ENCODE measurements at places on chromosomes 13 and 19.
A peak's percentile ranks its signal among the peaks of the same experiment; 100 is the strongest.

DNA sequence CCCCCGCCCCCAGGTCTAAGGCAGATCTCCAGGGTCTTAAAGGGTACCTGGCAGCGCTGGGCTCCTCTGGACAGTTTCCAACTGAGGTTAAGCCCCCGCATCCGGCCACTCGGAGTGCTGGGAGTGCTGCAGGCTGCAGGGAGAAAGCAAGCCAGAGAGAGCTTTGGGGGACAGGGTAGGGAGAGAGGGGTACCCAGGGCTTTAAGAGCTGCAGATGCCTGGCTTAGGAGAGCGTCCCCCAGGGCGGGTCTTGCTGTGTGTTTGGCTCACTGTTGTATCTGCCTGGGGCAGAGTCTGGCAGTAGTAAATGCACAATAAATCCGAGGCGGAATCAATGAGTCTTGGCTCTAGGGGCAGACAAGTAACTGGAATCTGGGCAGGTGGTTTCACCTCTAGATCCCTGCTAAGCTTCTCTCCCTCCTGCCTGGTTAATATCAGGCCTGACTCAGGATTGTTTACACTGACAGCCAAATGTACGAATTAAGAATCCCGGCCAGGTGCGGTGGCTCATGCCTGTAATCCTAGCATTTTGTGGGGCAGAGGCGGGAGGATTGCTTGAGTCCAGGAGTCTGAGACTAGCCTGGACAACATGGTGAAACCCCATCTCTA, 798 bp upstream of the COX6B2 start:
- no peak for DNase-seq

- DNase-seq, result no peak
Measured at GRCh38 chr13:18959996-18960395, 221.6 kb downstream of the TUBA3C start.

GRCh38 chr19:5480427-5480836, 25.2 kb downstream of the ZNRF4 start:
- DNase-seq, result peak; percentile 19

DNA sequence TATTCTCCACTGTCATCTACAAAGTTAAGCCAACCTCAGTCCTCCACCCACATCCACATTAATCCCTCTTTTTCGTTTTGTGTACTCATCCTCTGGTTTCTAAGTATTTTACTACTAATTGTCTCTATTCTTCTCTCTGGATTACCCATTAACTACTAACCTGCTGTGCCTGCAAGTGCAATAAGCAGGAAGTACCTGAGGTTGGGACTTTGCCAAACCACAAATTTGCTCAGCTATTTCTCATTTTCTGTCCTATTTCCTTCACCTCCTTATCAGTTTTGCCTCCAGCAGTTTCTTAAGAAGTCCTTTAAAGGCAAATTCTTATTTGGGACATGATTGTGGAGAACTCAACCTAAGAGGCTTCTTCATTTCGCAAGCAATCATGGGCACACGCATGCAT, 1708.9 kb downstream of the SLITRK5 start:
- no peak for DNase-seq

- DNase-seq, result no peak
Measured at GRCh38 chr19:5150902-5151741, 182.2 kb downstream of the KDM4B start.

- DNase-seq, result no peak
Measured at GRCh38 chr13:91001371-91001770, 346.1 kb upstream of the MIR17HG start.

DNA sequence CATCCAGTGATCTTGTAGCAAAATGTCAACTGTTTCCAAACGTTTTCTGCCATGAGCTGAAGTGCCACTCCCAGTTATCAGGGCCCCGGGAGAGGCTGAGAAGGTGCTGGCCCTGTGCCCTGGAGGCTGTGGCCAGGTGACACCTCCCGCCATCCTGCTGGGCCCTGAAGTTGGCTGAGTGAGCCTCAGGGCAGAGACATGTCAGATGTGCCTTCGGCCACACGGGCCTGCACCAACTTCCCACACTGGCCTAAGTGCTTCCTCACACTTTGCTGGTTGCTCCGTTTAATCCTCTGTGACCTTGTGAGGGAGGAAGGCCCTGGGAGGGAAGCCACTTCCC, 4.8 kb downstream of the ADPRHL1 start:
- no peak for DNase-seq

- no peak for DNase-seq
Measured at GRCh38 chr13:100254002-100254401, 165.1 kb downstream of the PCCA start.

DNA sequence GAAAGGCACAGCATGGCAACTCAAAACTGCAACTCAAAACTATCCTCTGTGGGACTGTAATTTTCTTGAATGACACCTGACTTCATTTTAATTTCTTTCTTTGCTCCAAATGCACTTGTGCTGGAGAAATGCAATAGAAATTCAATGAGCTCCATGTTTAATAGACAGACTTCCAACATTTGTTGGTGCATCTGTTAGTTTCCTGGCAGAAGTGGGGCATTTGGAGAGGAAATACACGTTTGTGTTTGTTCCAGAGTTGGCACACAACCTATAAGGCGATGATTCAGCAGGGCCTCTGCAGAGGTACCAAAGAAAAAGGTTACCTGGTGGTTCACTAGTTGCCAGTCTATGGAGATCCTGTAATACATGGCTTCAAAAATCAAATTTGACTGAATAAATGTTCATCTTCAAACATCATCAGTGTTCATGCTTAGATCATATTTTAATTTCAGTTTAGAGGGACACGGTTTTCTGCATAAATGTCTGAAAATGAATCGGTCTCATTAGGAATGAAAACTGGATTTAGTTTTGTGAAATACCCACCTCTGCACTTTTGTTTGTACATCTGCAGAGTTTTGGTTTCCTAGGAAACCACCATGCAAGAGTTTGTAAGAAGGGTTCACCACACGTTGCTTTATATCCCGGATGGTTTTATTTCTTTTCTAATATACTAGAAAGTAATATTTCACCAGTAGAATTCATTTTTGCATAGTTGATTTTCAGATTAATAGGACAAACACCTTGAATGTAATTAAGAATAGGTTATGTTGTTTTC, 21.8 kb upstream of the OBI1 start:
- DNase-seq, result no peak

GRCh38 chr19:8021374-8021773, 15.9 kb upstream of the ELAVL1 start:
- no peak for DNase-seq

DNA sequence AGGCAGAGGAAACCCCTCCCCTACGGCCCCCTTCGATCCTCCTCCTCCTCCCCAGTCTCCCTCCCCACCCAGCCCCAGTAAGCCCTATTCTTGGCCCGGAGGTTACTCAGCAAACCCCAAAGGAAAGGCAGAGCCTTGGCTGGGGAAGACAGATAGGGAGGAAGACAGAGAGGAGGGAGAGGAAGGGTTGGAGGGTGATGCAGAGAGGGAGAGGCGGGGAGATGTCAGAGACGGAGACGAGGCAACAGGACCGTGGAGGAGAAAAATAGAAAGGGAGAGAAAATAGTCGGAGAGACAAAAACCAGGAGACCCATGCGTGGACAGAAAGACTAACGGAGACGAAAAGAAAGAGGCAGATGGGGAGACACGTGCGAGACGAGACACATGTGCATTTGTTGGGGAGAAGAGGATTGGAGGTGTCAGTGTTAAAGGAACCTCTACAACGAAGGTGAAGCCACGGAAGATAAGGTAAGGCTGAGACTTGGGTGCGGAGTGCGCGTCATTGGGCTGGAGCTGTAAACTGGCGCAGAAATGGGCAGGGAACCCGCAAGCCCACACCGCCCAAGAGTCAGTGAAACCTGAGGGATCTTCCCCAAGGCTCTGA, 2.9 kb downstream of the TGFB1 start:
- DNase-seq, result peak; percentile 28

GRCh38 chr13:30128591-30128990, 178.8 kb downstream of the KATNAL1 start:
- no peak for DNase-seq

- DNase-seq, result no peak
Measured at GRCh38 chr13:47215736-47216135, 318.9 kb upstream of the HTR2A start.

DNA sequence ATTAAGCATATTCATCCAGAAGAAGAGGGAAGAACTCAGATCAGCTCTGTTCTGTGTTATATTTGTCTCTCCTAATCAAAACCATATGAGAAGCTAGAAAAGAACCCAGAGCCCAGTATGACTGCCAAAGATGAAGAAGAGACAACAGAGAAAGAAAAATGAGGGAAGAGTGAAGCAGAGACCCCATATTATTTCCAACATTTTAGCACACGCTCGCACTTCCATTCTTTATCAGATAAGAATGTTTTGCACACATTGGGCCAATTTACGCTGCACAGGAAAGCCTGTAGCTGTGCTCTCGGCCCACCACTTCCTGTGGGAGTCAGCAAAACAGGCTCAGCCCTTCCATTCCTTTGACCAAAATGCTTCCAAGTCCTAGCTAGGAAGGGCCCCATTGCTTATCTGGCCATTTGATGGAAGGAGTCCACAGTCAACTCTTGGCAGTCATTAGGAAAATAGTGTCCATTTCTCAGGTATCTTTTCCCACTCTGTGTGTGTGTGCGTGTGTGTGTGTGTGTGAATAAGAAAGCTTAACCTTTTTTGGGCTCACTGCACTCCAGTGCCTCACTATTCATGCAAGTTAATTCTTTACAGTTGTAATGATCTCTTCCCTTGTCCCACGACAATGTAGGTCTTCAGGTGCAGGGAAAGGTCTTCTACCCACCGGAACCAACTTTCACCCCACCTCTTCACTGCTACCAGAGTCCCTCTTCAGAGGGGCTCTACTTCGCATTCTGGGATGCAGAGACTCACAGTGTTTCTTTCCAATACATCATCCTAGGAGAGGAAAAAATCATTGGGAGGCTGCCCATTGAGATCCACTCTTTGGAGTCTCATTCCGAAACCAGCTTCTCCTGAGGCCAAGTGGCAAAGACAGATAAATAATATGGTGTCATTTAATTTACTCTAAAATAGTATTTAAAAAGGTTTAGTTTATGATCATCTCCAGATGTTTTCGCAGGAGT, 237.5 kb downstream of the COG6 start:
- DNase-seq, result peak; percentile 13

DNA sequence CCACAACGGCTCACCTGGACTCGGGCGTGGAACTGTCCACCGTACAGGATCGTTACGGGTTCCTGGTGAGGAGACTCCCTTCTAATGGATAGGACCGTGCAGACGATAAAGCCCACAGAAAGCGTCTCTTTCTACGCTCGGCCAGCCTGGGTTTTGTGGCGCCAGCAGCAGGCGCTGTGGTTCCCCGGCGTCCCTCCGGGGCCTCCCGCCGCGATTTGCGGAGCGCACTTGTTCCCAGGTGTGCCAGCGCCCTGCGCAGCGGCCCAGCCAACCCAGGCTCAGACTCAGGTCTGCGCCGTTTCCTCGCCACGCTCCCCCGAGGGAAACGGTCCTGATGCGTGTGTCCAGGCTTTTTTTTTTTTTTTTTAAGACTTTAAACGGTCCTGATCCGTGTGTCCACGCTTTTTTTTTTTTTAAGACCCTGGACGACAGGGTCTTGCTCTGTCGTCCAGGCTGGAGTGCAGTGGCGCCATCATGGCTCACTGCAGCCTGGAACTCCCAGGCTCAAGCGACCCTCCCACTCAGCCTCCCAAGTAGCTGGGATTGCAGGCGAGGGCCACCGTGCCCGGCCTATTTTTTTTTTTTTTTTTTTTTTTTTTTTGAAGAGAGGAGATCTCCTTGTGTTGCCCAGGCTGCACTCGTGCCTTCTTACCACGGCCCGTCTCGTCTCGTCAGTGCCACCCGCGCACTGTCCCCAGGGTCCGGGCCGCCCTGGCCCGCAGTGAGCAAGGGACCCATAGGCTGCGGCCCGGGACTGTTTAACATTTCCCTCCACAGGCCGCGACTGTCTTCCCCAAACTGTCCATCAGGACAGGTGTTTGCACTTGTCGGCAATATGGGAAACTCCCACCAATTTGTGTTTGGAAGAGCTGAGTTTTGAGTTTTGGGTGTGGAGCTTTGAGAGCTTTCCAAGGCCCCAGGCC, 23.8 kb downstream of the GJA3 start:
- DNase-seq, result peak; percentile 34

DNA sequence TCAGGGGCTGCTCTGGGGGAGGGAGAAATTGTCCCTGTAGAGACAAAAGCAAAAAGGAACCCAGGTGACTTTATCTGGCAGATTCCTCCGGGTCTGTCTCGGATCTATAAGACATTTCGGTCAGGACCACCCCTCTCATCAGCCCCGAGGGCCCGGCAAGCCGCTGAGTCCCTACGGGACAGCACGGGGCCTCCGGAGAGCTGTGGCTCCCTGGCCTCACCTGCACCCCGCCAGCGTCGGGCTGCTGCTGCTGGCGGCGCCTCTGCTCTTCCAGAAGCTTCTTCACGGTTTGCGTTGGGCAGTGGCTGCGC, 1.9 kb downstream of the NFKBID start:
- DNase-seq, result no peak

DNA sequence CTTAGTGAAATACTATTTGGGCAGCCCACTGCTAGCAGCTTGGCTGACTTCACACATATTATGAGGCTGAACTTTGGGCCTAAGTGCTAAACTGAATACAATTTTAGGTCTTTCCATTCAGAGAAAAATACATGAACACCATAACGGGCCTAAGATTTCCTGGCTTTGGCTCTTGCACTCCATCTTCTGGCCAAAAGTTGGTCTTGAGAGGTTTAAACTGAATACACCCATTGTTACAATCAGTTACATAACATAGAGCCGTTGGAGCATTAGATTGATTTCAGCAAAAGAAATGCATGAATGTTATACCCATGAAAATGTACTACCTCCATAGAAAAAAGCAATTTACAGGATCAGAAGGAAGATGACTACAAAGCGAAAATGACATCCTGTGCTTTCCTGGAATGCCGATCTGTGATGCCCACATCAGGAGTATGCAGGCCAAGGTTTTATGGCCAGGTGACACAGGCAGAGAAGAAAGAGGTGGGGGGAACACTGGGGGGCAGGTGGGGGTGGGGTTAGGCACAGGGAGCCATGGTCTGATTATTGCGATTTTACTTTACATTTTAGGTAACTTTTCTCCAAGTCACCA, 11.1 kb upstream of the SHISA2 start:
- peak; percentile 62 for DNase-seq

GRCh38 chr13:46168783-46169182, 13.2 kb downstream of the LCP1 start:
- no peak for DNase-seq

GRCh38 chr13:99496184-99497142, 4.8 kb upstream of the TM9SF2 start:
- DNase-seq, result peak; percentile 90

- DNase-seq, result no peak
Measured at GRCh38 chr13:29710511-29710910, 115.0 kb upstream of the SLC7A1 start.

DNA sequence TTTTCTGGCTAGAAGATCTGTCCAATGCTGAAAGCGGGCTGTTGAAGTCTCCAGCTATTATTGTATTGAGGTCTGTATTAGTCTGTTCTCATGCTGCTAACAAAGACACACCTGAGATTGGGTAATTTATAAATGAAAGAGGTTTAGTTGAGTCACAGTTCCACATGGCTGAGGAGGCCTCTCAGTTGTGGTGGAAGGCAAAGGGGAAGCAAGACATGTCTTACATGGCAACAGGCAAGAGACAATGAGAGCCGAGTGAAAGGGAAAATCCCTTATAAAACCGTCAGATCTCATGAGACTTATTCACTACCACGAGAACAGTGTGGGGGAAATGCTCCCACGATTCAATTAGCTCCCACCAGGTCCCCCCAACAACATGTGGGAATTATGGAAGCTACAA, 980.4 kb downstream of the SLITRK5 start:
- no peak for DNase-seq
